CD4-positive, alpha-beta T cell treated with Interleukin-12 subunit alpha and Interleukin-12 subunit beta, for 1 hour (primary cell): ENCODE measurements at places on chromosomes 11 and 22.

DNA sequence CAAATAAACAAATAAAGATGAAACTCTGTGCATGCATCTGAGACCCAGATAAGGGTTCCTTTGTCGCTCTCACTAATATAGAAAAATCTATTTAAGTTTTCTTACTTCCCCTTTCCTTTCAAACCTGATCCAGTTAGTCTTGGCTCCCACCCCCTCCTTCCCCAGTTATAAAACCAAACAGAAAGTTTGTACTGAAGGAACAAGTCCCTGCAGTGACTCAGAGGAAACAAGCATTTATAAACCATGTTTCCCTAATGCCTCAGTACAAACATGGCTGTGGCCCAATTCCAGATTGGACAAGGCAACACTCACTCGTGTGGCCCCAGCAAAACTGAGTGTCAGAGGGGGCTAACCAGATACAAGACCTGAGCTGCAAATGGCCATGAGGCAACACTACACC, 65.5 kb upstream of the ARHGAP20 start:
- DNase-seq, result no peak

DNA sequence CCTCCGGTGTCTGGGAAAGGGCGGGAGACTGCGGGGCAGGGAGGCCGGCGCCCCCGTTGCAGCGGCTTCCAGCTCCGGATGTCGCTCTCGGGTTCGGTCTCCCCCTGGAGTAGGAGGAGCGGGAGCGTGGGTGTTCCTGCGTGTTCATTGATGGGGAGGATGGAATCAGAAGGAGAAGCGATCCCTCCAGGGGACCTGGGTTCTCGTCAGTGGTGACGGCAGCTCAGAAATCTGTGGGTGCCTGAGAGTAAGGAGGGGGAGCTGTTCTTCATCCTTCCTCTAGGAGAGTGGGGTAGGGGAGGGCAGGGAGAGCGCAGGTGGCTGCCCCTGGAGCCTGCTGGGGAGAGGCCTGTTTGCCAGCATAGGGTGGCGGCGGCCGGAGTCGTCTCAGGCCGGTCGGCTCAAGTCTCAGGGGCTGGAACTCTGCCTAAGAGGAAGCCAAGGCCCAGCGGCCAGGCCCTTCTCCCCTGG, 1.1 kb downstream of the UBASH3B start:
- DNase-seq, result peak; percentile 39

DNA sequence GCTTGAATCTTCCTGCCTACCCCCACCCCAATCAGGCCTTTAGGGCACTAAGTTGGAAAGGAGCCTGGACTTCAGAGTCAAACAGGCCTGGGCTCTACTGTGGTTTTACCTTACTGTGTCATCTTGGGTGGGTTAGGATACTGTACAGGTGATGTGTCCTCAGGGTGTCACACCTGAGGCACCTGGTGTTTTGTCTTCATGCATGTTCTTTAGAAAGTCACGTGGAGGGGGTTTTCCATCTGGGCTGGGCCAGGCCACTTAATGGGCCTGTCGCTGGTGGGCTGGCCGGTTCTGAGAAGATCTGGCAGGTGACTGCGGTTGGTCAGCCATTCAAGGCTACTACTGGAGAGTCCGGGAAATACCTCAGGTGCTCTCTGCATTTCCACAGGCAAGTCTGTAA, 92.6 kb downstream of the SWAP70 start:
- no peak for DNase-seq

- DNase-seq, result no peak
Measured at GRCh38 chr22:49971232-49972162, 10.9 kb downstream of the PIM3 start.

DNA sequence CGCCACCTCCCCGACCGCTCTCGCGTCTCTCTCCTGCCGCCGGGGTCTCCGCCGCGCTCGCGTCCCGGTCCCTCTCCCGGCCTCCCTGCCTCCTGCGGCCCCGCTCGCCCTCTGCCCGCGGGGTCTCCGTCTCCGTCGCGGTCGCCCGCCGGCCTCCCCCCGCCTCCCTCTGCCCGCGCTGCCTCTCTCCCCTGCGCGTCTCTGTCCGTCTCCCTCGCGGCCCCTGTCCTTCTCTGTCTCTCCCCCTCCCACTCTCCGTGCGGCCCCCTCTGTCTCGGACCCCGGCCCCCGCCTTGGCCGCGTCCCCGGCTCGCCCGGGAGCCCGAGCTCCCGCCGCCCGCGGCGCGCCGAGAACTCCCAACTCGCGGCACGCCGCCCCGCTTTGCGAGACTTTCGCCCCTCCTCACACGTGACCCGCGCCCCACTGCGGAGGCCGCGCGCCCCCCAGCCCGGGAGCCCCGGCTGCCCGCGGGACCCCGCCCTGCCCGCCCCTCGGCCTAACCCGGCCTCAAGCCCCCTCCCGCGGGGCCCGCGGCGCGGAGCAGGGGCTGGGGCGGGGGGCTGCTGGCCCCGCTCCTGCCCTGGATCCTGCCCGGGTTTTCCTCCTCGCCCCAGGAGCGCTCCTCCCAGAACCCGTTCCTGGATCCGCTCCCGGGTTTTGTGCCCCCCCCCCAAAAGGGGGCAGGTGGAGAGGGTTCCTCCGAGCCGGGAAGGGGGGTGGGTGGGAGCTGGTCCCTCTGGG, 702 bp upstream of the KCNJ4 start:
- no peak for DNase-seq

DNA sequence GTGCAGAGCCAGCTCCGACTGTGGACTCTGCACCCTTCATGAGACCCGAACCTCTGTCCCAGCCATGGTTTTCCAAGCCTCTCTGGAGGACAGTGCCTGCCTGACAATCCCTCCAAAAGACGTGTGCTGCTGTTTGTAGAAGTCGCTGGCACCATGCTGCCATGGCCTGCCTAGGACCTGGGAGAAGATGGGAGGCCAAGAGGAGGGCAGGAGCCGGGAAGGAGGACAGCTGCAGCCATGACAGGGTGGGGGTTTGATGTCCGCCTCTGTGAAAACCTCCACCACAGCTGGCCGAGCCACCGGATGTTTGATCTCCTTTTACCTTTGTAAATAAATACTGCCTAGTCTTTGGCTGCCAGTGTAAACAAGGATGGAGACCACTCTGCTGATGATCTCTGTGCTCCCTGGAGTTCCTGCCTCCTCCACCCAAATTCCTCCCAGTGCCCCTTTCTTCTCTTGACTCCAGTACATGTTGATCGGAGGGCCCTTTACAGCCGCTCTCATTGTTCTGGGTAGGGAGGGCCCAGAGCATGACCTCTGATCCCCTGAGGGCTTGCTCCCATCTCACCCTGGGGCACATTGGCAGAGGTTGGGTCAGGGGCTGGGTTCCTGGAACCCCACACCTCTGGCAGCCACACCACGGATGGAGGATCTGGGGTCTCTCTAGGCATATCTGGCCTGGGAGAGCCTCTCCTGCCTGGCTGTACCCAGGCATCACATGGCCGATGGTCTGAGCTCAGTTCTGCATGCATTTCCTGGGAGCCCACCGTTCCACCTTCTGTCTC, 66.9 kb downstream of the BCR start:
- DNase-seq, result no peak

DNA sequence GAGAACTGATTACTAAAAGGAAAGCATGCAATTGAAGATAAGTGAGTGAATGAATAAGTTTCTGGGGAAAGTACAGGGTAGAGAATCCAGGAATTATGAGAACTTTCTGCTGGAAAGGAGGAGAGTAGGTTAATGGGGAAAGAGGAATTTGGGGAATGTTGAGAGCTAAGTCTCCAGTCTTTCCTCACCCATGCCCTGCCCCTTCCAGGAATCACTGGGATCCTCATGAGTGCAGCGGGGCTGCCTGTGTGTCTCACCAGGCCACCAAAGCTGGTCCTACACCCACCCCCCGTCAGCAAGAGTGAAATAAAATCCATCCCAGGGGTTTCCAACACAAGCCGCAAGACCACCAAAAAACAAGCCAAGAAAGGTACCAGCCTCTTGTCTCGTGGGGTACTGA, 17.0 kb downstream of the DTX4 start:
- no peak for DNase-seq

DNA sequence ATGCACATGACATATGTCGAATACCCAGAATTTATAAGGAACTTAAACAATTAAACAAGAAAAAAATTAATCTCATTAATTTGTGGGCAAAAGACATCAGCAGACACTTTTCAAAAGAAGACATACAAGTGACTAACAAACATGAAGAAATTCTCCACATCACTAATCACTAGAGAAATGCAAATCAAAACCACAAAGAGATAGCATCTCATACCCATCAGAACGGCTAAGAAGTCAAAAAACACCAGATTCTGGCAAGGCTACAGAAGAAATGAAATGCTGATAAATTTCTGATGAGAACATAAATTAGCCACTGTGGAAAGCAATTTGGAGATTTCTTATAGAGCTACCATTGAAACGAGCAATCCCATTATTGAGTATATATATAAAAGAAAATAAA, 210.6 kb upstream of the LUZP2 start:
- DNase-seq, result no peak

DNA sequence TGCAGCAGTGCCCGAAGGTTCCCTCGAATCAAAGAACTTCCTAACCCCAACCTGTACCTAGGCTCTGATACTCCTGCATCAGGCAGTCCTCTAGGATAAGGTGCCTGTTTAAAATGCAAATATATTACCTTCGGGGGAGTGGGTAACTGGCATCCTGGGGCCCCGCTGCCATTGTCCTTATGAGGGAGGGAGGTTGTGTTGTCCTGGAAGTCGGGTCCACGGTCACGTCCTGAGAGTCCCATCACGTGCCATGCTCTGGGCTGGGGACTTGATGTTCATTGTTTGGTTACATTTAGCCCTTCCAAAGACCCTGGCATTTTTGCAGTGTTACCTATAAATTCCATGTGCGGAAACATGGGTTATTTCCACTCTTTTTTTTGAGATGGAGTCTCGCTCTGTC, 67.6 kb downstream of the PARVB start:
- DNase-seq, result no peak

DNA sequence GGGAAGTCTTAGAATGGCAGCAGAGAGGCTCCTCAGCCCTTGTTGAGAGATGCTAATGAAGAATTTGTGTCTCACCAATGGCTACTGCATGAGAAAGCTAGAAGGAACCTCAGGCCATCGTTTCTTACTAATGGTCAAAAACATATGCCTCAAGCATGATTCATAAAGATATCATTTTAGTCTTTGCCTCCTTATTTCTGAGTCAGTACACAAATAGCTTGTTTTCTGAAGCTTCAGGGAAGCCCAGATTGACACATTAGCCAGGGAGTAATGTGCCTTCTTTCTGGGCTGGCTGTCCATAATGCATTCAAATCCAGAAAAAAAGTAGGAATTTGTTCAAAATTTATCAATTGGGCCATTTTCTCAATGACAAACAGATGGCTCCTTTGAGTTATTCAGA, 169.4 kb upstream of the ZBED5 start:
- DNase-seq, result no peak

DNA sequence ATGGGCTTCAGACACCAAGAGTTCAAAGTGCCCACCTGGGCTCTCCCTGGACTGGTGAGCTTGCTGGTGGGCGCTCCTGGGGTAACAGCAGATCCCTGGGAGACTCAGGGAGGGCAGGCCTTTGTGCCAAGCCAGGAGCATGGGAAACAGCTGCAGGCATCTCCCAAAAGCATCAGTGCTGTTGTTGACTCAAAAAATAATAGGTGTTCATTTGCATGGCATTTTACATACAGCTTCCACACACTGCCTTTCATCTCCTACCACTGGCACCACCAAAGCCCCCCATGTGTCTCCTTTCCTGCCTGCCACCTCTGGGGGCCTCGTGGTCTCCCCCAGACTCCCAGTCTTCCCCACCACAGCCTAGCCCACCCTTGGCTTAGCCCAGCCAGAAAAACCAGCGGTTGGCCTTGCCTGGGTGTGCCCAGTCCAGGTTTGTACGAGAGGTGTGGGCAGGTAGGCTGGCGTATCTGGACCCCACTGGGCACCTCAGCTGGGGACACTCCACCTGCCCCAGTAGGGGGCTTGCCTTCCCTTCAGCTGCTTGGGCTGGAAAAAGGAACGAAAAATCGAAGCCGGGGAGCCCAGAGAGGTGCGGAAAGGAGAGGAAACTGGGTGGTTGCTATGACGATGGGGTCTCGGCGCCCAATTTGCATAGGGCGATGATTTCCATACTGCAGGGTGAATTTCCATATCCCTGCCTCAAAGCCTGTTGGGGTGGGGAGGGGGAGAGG, 15.0 kb downstream of the POU2F3 start:
- DNase-seq, result no peak

- DNase-seq, result no peak
Measured at GRCh38 chr22:34902335-34902734, 163.6 kb upstream of the ISX start.

DNA sequence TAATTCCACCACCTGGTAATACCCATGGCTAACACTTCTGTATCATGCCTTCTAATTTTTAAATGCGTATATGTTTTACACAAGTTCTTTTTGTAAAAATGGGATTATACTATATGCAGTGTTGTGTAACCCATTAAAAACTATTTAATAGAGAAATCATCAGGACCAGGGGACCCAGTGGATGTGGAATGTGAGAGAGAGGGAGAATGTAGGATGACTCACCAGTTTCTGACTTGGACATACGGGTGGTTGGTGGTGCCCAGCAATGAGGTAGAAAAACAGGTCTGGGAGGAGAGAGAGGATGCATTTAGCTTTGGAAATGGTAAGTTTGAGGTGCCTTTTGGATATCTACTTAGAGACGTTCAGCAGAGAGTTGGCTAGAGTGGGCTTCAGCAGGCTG, 112.0 kb upstream of the TBCEL start:
- no peak for DNase-seq

DNA sequence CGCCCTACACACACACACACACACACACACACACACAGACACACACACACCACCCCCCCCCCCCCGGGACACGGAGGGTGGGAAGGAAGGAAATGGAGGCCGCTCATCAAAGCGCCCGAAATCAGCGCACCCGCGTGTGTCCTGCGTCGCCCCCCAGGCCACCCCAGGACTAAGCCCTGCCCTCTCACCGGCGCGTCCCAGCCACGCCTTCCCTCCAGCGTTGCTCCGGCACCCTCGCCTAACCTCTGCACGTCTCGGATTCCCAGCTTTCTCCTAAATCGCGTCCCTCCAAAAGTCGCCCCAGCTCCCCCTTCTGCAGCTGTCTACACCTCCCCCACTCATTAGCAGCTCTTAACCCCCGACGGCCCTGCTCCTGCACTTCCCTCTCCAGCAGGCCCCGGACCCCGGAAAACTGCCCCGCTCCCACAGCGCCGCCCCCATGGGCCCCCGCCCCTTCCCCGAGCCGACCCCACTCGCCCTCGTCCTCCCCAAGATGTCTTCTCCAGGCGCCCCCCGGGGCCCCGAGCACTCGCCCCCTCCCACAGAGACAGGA, 557 bp downstream of the PACSIN2 start:
- DNase-seq, result peak; percentile 68

- DNase-seq, result no peak
Measured at GRCh38 chr11:119515771-119516400, 92.9 kb upstream of the THY1 start.

DNA sequence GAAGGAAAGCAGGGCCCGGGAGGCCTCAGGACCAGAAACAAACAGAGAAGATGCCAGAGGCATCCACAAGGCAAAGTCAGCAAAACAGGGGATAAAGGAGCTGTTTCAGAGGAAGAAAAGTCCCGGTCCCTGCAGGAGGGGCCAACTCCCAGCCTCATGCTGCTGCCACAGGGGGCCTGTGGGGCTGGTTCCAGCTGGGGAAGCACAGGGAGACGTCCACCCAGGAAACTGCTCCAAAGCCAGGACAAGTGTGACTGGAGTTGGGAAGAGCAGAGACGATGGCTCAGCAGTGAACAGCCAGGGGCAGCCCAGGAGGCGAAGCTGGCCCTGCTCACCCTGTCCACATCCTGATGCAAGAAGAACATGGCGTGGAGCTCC, 454.4 kb downstream of the BRD1 start:
- DNase-seq, result no peak

GRCh38 chr22:21624880-21625791, 4.7 kb downstream of the YDJC start:
- no peak for DNase-seq

- DNase-seq, result no peak
Measured at GRCh38 chr11:130786586-130786985, 129.7 kb downstream of the SNX19 start.

- no peak for DNase-seq
Measured at GRCh38 chr11:132638423-132638822, 893.9 kb downstream of the OPCML start.
